ENCODE measurements at places on chromosomes 12 and 14.

DNA sequence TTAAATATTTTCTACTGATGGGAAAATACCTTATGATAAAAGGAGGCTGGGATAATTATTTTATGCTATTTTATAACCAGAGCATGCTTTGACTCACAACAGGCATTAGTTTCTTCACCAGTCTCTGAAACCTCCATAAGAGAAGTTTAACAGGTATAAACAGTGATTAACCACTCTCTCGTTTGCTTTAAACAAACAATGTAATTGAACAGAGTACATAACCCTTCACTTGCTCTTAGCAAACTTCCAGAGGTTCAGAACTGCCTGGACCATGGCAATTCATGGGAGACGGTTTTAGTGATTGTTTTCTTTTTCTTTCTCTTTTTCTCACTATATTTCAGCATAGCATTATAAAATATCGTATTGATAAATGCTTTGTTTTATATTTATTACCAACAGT is 35.3 kb downstream of the CFAP251 start:
- no peak for DNase-seq

DNA sequence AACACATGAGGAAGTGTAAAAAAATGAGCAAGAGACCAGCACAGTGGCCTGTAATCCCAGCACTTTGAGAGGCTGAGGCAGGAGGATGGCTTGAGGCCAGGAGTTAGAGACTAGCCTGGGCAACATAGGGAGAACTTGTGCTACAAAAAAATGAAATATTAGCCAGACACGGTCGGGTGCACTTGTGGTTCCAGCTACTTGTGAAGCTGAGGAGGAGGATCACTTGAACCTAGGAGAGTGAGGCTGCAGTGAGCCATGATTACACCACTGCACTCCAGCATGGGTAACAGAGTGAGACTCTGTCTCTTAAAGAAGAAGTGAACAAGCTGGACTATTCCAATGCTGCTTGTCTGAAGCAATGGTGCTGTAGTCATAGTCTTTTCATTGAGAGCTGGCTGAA is 36.3 kb upstream of the MAP3K9 start:
- DNase-seq: no peak

- no peak for DNase-seq
Measured at GRCh38 chr12:113062502-113063395, 6.2 kb downstream of the DTX1 start.

GRCh38 chr12:111462210-111462769 is 56.6 kb downstream of the SH2B3 start:
- DNase-seq: no peak

DNA sequence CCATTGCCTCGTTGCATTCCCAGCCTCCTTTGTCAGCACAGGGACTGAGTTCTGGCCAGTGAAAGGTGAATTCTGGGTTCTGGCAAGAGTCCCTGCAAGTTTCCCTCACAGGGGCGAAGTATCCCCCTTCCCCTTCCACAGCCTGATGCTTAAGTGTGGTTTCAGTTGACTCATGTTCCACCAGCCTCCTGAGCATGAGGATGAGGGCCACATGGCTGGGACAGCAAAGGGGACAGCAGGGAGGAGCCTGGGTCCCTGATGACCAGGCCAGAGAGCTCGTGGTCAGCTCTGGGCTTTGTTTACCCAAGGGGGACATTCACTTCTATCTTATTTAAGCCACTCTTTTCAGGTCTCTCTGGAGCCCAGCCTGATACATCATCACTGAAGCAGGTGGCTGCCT is 36.5 kb downstream of the CACNA2D4 start:
- DNase-seq: no peak

GRCh38 chr12:87846045-87846444 is 183.2 kb downstream of the C12orf50 start:
- no peak for DNase-seq

GRCh38 chr12:62767946-62768345 is 167.0 kb downstream of the PPM1H start:
- DNase-seq: no peak

DNA sequence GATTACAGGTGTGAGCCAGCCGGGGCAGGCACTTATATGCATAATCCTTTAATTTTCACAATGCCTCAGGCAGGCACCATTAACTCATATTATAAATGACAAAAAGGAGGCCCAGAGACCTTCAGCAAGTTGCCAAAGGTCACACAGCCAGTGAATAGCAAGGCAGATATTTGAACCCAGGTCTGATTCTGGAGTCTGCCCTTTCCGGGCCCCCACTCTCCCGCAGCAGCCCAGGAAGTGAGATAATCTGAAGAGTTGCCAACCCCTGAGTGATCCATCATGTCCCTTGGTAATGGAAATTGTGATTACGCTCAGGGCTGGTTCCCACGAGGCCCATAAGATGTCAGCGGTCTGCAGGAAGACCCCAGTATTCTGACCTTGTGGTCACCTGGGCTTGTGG is 95.3 kb upstream of the MED13L start:
- no peak for DNase-seq

DNA sequence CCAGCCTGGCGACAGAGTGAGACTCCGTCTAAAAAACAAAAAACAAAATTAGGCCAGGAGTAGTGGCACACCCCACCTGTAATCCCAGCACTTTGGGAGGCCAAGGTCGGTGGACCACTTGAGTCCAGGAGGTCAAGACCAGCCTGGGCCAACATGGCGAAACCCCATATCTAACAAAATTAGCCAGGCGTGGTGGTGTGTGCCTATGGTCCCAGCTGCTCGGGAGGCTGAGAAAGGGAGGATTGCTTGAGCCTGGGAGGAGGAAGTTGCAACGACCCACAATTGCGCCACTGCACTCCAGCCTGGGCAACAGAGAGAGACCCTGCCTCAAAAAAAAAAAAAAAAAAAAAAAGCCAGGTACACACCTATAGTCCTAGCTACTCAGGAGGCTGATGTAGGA is 37.0 kb downstream of the KDM2B start:
- DNase-seq: no peak

- no peak for DNase-seq
Measured at GRCh38 chr14:32683679-32684078, 255.0 kb upstream of the NPAS3 start.

DNA sequence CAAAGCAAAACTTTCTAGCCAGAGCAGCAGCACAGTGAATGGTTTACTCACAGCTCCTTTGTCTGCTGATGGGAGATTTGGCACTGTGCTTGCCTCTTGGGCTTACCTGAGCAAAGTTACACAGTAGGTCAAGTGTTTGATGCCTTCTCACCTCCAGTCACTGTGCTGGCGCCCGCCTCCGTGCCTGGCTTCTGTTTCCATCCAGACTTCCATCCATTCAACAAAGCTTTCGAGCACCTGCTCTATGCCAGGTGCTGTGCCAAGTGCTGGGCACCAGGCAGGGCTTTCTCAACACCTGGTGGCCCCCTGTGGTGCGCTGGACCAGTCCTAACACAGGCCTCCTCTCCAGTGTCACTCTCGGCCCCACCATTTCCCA is 199.2 kb upstream of the EEA1 start:
- DNase-seq: no peak

DNA sequence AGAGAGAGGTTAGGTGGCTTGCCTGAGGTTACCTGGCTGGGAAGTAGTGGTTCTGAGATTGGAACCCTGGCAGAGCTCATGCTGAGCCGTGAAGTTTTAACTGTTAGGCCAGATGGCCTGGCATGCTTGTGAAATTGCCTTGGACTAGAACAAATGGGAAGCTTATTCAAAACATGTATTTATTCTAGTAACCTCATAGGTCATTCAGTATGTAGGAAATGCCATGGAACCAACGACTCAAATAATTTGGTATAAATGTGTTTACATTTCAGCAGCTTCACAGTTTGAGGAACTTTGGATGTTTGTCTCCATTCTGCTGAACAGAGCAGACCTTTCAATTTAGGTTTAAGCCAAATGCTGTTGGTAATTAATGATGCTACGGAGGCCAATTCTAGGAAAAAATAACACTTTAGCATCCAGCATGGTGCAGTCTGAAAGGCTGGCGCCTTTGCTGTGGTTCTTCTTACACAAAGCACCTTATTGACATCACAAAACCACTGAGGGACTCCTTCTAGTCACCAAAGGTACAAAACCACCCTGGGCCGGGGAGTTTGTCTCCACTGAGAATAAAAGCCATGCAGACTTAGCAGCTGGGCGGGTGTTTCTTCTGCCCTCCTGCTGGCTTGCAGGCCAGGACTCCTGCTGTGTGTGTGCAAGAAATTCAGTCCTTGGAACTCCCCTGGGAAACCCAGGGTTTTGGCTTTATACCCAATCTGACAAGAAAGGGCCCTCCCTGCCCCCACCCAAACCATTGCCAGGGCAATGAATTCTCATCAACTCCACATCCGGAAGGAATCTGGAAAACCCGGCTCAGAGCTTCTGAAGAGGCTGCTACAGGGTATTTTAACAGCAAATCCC is 64.2 kb downstream of the ELK3 start:
- peak; percentile 82 for DNase-seq

- DNase-seq: peak; percentile 90
Measured at GRCh38 chr12:89733579-89734201, 25.1 kb upstream of the ATP2B1 start.

DNA sequence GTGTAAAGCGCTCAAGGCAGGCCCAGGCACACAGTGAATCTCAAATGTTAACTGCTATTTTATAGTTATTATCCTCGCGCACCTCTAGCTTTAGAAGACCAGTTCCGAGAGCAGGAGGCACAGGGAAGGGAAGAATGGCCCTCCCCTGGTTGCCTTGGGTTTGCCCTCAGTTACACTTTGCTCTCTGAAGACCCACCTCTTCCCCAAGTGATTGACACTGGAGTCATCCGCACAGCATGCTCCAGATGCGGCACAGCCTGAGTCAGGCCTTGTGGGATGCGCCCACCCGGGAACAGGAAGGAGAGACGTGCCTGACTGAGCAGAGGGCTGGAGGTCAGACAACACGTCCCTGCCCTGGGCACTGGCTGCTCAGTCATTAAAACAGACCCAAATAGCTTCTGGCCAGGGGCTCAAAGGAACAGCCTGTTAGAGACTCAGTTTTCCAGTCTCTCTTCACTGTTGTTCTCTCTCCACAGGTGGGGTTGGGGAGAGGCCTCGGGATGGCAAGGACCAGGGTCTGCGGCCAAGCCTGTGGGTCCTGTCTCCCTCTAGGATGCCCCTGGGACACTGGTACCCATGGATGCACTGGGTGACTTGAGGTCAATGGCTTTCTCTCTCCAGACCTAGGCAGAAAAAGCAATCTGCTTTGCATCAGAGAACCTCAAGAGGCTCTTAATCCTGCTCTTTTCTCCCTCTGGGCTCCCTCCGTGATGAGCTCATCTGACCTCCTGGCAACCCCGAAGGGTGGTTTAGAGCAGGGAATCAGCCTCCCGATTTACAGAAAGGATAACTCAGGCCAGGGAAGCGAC is 13.6 kb upstream of the MLXIP start:
- peak; percentile 91 for DNase-seq

- no peak for DNase-seq
Measured at GRCh38 chr14:71555654-71556559, 376.3 kb upstream of the RGS6 start.

DNA sequence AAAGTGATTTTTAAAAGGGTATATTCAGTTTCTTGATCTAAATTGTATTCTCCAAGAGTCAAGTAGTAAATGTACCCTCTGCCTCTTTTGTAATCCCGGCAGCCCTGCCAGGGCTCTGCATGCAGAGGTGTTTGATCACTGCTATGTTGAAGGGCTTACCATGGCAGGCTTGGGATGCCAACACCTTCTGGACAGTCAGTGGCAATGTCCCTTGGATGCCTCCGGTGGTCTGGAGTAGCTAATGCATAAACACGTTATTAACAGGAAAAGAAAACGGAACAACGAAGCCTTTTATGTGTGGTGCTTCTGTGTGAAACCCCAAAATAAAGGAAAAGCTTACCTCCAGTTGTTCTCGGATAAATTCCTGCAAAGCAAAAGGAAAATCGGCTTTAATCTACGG is 19.9 kb downstream of the EIF2B2 start:
- DNase-seq: no peak

DNA sequence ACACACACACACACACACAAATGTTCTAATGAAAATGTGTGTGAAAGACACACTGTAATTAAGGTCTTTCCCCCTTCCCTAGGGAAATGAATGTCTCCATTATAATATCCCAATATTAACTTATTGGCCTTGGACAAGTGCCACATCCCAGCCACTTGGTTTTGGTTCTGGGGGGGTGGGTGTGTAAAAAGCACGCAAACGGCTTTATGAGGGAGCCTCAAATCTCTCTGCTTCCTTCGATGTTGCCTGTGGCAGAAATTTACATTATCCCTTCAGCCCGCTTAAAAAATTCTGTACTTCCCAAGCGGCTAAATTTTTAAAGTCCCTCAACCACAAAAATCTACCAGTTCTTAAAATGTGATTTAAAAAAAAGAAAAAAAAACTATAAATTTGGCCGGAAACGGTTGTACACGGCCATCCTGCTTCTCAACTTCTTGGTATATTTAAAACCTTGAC is 432 bp downstream of the C14orf93 start:
- no peak for DNase-seq

- peak; percentile 66 for DNase-seq
Measured at GRCh38 chr12:84502907-84503787, 409.5 kb downstream of the SLC6A15 start.

GRCh38 chr12:132471011-132471857 is 18.7 kb upstream of the FBRSL1 start:
- no peak for DNase-seq

GRCh38 chr14:32427726-32428528 is 98.8 kb downstream of the AKAP6 start:
- DNase-seq: no peak

DNA sequence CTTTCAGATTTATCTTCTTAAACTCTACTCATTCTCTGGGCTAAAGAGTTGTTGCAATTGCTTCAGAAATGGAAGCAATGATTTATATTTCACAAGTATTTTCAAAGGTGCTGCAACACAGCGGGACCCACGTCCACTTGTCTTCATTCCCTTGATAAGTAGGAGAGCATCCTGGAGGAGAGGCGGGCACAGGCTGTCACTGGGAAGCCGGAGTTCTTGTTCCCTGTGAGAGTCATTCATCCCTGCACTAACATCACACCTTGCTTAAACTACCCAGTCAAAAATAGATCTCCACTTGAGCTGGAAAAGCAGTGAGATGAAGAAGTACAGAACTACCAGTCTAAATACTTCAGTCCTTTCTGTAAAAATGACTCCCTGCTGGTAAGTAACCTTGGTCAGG is 160.5 kb upstream of the RASSF8 start:
- no peak for DNase-seq

GRCh38 chr14:20624495-20625070 is 16.9 kb downstream of the OR6S1 start:
- peak; percentile 65 for DNase-seq

GRCh38 chr14:79841433-79841832 is 369.9 kb downstream of the DIO2 start:
- DNase-seq: no peak

DNA sequence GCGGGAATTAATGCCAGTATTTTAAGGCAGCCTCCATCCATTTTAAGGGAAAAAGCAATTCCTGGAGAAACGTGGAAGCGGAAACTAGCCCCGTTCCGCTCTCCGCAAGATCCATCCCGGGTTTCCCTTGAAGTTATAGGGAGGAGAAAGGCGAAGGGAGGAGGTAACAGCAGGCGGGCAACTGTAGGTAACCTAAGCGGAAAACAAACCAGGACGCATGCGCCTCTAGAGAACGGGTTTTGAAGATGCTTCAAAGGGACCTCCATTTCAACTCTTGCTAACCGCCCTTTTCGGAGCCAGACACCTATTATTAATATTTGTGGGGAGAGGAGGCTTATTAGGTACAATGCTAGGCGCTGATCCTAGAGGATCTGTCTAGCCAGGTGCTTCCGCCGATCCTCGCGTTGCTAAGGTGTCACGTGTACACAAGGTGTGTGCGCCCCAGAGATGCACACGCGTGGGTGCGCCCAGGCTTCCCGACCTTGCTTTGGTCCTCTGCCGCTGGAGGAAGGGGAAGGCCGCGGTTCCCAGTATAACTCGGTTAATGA is 6.2 kb downstream of the TBX5 start:
- no peak for DNase-seq
